Daoy (cell line): ENCODE measurements at places on chromosomes 6 and 20. TPM values are rescaled to one million over a fixed set of nuclear protein-coding genes. Genes with fewer than 3 reads are reported as not detected.

OR2H2 gene
- not detected in 2 replicates for total RNA-seq

SERPINB1 gene
- total RNA-seq, result 1.4 and 3.7 TPM in 2 replicates

FABP7 gene
- total RNA-seq, result not detected in 2 replicates

KIF25 gene
- total RNA-seq, result not detected in 2 replicates

SOBP gene
- total RNA-seq, result 1.8 and 2.1 TPM in 2 replicates

CEP162 gene
- total RNA-seq, result 12.1 and 17.4 TPM in 2 replicates

HLA-G gene
- not detected in 2 replicates for total RNA-seq

BFSP1 gene
- total RNA-seq, result 0.42 and 4.2 TPM in 2 replicates

NR2E1 gene
- total RNA-seq, result 1.6 and 2.1 TPM in 2 replicates

TMC2 gene
- total RNA-seq, result not detected in 2 replicates

EPPIN gene
- total RNA-seq, result not detected in 2 replicates

NOTCH4 gene
- total RNA-seq, result 2.3 and 3.2 TPM in 2 replicates

SYCP2 gene
- 1.7 TPM in 1 of 2 replicates, not detected in the other for total RNA-seq

FILIP1 gene
- 0.40 TPM in 1 of 2 replicates, not detected in the other for total RNA-seq

TUBE1 gene
- total RNA-seq, result 22.1 and 26.4 TPM in 2 replicates

FAXC gene
- 4.7 and 12.2 TPM in 2 replicates for total RNA-seq

FHL5 gene
- not detected in 2 replicates for total RNA-seq

SLC35F1 gene
- 0.17 and 0.77 TPM in 2 replicates for total RNA-seq

SLC22A16 gene
- not detected in 2 replicates for total RNA-seq

HLA-DRB5 gene
- total RNA-seq, result not detected in 2 replicates

FKBP1C gene
- 0.21 TPM in 1 of 2 replicates, not detected in the other for total RNA-seq

BMP7 gene
- total RNA-seq, result 11.5 and 12.7 TPM in 2 replicates

C6orf52 gene
- 2.7 and 13.0 TPM in 2 replicates for total RNA-seq

CTSZ gene
- total RNA-seq, result 82.4 and 127 TPM in 2 replicates

BMP5 gene
- 0.06 and 1.4 TPM in 2 replicates for total RNA-seq

C6orf58 gene
- total RNA-seq, result 0.39 and 0.69 TPM in 2 replicates

SULF2 gene
- total RNA-seq, result 3.7 and 5.7 TPM in 2 replicates

RIMS1 gene
- 3.1 and 3.3 TPM in 2 replicates for total RNA-seq

ARFGEF3 gene
- 2.4 and 3.3 TPM in 2 replicates for total RNA-seq

MRPS18A gene
- total RNA-seq, result 70.7 and 77.8 TPM in 2 replicates

HLA-DQA1 gene
- 0.27 and 0.40 TPM in 2 replicates for total RNA-seq

SLC35D3 gene
- total RNA-seq, result not detected in 2 replicates
